ENCODE measurements at places on chromosomes 12 and 14.
A peak's percentile ranks its signal among the peaks of the same experiment; 100 is the strongest.

- DNase-seq, result no peak
Observed at GRCh38 chr12:58156697-58157096, 215.3 kb downstream of the ATP23 start.

GRCh38 chr12:104672501-104673265 lies 215.9 kb downstream of the CHST11 start:
- no peak for DNase-seq

DNA sequence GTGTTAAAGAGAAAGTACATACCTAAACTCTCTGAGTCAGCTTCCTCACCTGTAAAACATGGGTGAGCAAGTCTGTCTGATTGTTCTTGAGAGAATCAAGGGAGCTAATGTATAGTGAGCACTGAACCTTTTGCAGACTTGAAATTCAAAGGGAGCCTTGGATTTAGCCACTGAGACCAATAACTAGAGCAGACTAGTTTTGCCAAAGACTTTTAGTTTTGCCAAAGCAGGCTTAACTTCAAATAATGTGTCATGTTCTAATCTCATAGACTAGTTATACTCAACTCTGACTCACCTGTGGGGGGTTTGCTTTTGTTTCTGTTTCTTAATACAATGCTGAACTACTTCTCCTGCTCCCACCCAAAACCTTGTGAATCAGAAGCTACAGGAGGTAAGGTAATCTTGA lies 123.7 kb downstream of the SLC25A21 start:
- no peak for DNase-seq

- peak; percentile 6 for DNase-seq
Observed at GRCh38 chr12:49043856-49044258, 16.7 kb downstream of the KMT2D start.

DNA sequence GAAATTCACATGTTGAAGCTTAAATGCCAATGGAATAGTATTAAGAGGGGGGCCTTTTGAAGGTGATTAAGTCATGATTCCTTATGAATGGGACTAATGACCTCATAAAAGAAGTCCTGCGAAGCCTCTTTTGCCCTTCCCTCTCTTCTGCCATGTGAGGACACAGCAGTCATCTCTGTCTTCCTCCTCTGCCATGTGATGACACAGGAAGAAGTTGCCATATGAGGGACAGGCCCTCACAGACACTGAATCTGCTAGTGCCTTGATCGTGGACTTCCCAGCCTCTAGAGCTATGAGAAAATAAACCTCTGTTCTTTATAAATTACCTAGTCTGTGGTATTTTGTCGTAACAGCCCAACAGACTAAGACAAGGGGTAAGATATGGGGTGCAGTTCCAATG lies 100.7 kb downstream of the VCPKMT start:
- DNase-seq, result no peak

DNA sequence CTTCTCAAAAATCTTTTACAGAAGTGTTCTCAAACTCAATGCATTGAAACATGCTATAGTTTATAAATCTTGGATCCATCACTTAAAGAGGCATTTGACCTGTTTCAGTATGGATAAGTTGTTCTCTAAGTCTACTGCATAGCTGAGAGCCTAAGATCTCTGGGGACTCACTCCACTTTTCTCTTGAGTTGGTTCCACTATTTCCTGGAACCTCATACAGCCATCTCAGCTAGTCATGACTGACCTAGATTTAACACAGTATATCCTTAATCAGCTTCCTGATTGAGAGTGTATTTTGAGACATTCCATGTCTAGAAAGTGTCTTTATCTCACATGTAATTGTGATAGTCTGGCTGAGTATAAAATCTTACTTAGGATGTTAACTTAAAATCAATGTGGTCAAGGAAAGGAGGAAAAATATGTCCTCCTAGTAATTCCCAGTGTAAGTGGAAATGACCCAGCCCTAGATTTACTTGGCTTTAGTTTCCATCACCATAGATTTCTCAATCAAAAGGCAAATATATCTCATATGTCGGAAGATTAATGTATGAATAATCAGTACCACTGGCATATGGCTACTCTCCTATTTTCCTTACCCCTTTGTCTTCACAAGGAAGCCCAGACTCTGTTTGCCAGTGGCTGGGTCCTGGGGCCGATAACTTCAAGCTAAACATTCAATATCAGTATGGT lies 61.9 kb downstream of the KICS2 start:
- no peak for DNase-seq

DNA sequence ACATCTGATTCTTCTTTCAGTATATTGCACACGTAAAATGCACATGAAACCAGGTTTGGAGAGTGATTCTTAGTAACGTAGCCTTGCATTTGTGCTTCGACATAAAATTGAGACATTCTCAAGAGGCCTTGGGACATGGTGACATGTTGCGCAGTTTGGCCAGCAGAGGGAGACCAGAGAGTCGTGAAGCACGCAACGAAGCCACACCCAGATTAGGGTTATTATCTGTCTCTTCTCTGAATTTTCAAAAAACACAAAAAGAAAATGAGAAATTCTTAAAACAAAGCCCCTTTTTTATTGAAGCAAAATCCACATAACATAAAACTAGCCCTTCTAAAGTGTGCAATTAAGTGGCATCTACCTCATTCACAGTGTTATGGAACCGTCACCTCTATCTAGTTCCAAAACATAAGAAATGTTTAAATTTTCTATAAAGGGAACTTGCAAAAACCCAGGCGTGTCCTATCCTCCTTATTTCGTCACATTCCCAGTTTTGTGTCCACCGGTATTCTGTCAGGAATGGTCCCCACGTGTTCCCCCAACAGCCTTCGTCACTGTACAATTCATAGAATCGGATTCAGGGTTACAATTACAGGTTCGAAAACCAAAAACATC lies 108.8 kb upstream of the ATF7IP start:
- DNase-seq, result peak; percentile 60

- DNase-seq, result no peak
Observed at GRCh38 chr12:16329594-16329993, 17.9 kb upstream of the MGST1 start.

DNA sequence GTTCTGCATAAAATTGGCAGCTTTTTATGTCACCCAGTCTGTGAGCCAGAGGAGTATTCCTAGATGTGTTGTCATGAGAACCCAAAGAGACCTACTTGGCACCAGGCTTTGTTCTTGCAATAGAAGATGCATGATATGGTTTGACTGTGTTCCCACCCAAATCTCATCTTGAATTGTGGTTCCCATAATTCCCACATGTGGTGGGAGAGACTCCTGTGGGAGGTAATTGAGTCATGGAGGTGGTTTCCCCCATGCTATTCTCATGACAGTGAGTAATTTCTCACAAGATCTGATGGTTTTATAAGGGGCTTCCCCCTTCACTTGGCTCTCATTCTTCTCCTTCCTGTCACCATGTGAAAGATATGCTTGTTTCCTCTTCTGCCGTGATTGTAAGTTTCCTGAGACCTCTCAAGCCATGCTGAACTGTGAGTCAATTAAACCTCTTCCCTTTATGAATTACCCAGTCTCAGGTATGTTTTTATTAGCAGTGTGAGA lies 572.0 kb upstream of the ATP2B1 start:
- peak; percentile 70 for DNase-seq

- no peak for DNase-seq
Observed at GRCh38 chr12:99436584-99436983, 211.0 kb upstream of the GARIN6 start.

GRCh38 chr14:103516426-103517173 lies 6.0 kb downstream of the CKB start:
- no peak for DNase-seq

GRCh38 chr14:54374117-54374884 lies 22.5 kb upstream of the CDKN3 start:
- peak; percentile 48 for DNase-seq

DNA sequence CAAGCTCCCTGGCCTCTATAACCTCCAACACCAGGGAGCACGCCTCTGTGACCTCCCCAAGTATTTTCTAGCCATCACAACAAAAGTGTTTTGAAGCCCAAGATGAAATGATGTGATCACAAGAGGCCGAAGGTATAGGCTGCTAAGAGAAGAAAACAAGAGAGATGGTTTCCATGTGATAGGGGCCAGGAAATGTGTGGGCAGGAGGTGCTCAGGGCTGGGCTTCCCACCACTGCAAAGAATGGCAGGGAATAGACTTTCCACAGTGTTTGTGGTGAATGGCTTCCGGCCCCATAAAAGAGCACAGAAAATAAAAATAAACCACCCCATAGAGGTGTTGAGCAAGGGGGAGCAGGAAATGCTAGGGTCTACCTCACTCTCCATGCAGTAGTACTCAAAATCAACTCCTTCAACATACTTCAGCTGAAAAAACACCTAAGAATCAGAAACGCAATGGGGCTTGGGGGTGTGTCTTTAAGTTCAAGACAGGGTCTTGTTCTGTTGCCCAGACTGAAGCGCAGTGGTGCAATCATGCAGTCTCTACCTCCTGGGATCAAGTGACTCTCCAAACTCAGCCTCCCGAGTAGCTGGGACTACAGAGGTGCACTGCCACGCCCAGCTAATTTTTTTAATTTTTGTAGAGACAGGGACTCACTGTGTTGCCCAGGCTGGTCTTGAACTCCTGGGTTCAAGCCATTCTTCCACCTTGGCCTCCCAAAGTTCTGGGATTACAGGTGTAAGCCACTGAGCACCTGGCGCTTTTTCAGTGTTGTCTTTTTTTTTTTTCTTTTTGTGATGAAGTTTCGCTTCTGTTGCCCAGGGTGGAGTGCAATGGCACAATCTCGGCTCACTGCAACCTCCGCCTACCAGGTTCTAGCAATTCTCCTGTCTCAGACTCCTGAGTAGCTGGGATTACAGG lies 27.1 kb downstream of the DAD1 start:
- no peak for DNase-seq
